ENCODE measurements at places on chromosomes 5 and 9.
A peak's percentile ranks its signal among the peaks of the same experiment; 100 is the strongest.

DNA sequence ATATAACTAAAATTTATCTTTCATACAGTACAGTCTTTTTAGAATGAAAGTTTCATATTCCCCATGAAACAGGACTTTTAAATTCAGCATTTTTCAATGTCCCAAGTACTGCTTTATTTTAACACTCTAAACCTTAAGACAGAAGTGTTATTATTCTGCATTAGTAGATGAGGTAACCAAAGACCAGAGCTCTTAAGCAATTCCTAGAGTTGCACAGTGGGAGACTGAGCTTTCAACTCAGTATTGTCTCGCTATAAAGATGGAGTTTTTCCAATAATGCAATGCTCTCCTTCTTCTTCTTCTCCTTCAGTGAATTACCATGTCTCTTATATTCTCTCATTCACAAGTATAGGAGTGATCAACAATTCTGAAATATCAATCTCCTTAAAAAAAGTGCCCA, 479.7 kb downstream of the CETN3 start:
- DNase-seq = no peak

DNA sequence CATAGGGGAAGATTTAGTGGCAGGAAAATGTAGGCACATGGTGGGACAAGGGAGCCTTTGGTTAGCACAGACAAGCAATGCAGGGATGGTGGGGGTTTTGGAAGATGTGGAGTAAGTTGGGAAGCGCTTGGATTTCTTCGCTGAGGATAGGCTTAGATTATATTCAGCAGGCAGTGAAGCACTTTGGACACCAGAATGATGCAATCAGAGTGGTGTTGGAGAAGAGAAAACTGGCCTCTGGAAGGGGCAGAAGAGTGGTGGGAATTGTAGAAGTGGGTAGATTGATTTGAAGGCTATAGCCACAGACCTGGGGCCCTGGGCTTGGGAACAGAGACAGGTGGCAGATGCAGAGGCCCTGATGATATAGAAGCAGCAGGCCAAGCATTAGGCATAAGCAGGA, 28.3 kb downstream of the SLC25A48 start:
- no peak for DNase-seq

GRCh38 chr9:130039528-130040147, 3.4 kb downstream of the FNBP1 start:
- no peak for DNase-seq

DNA sequence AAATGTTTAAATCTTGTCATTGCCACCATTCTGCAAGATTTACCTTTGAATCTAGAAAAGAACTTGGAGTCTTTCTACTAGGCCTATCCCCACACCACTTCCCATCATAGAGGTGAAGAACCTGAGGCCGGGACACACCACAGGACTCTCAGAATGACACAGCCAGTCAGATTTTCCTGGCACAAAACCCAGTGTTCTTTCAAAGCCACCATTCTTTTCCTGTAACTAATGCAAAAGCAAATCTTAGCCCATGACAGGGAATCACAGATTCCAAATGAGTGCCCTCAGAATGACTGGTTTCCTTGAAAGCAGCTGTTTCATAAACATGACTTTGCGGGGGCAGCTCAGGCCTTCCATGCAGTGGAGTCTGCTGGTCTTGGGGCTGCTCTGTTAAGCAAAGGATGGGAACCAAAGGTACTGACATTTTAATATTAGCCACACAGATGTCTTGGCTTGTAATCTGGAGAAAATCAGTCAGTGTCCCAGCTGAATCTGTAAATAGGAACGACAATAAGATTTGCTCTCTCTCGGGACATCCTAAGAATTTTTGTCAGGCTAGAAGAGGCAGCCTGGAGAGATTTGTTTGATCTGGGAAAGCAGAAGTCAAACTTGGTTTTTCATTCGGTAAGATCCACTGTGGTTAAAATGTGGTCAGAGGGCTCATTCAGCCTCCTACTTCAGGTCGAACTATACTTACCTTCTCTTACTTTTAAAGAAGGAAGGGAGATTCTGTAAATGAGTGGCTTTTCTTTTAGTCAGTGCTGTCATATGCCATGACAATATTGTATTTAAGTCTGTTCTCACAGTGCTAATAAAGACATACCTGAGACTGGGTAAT, 115.1 kb downstream of the PALM2AKAP2 start:
- DNase-seq = no peak

GRCh38 chr5:88964831-88965230, 81.8 kb upstream of the MEF2C start:
- DNase-seq = no peak

- no peak for DNase-seq
Measured at GRCh38 chr5:96219580-96220281, 213.3 kb downstream of the PCSK1 start.

- no peak for DNase-seq
Measured at GRCh38 chr9:75101004-75101588, 12.8 kb downstream of the OSTF1 start.

- DNase-seq = no peak
Measured at GRCh38 chr5:111116550-111116949, 24.4 kb downstream of the WDR36 start.

- peak; percentile 73 for DNase-seq
Measured at GRCh38 chr5:132180134-132180745, 47.4 kb downstream of the P4HA2 start.

- no peak for DNase-seq
Measured at GRCh38 chr5:16090270-16090669, 89.3 kb downstream of the MARCHF11 start.

DNA sequence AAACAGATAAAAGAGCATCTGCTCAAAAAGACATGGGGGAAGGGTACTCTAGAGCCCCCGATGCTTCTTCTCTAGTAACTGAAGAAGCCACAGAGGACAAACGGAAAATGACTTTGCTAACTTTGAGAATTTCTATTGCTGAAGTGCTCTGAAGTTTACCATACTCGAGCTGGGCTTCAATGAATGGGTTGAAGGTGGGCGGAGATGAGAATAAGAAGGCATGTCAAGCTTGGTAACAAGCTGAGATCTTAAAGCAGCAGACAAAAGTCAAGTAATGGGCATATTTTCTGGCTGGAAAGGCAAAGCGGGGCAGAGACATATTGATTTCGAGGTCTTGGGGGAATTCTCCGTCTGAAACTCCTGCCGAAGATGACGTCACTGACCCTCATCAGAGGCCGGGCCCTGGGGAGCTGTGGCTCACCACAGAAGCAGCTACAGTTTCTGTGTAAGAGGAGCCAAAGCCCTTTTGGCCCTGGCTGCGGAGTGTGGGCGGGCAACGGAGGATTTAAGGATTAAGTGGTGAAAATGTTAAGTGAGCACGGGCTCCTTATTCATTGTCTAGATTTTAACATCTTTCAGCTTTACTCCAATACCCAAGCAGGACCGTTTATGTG, 115.8 kb upstream of the SLIT3 start:
- DNase-seq = peak; percentile 21

GRCh38 chr5:165881259-165881658, 2375.8 kb downstream of the MAT2B start:
- DNase-seq = no peak

DNA sequence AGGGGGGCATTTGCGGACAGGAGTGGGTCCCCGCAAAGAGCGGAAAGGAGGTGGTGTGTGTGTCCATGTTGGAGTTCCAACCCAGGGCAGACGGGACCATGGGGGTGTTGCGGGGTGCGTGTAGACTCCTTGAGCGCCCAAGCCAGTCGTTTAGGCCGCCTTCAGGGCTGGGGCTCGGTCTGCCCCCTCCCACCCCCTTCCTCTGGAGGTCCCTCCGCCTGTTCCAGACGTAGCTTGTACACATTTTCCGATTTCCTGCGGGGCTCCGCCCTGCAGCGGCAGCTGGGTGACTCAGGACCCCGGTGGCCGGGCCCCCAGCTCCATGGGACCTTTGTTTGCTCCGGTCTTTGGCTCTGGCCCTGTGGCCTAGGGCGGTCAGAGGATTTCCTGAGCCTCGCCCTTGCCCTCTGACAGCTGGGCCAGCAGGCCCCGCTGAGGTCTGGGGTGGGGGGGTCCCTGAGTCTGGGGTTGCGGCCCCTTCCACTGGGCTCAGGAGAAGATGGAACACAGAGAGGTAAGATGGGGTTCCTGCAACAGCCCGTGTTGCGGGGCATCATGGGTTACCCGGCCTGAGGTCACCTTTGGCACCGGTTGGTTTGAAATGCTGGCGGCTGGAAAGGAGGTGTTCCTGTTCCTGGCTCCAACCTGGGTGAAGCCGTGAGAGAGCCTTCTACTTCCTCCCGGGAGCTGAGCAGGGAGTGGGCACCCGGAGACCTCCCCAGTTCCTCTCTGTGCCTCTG, 1.5 kb downstream of the PKN3 start:
- DNase-seq = no peak

DNA sequence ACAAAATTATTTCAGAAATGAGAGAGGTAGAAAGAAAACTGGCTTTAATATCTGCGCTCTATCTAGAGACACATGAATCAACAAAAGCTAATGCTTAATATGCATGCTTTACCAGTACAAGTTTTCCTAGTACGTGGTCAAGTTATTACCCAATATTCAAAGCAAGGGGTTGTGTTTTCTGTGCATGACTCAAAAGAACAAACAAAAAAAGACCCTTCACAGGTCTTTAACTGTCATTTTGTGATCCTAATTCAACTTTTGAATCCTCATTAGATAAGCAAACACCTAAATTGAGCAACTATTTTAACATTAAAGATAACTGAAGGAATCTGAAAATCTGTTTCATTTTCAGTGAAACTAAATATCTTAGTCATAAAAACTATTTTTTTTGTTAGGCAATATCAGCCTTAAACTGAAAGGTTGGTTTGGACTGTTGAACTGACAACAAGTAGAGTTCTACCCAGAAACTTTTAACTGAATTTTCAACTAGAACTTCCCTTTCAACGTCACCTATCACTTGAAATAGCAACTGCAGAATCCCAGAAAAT, 12.5 kb downstream of the ST8SIA4 start:
- DNase-seq = no peak

- DNase-seq = no peak
Measured at GRCh38 chr9:126337729-126338372, 11.2 kb downstream of the MVB12B start.

DNA sequence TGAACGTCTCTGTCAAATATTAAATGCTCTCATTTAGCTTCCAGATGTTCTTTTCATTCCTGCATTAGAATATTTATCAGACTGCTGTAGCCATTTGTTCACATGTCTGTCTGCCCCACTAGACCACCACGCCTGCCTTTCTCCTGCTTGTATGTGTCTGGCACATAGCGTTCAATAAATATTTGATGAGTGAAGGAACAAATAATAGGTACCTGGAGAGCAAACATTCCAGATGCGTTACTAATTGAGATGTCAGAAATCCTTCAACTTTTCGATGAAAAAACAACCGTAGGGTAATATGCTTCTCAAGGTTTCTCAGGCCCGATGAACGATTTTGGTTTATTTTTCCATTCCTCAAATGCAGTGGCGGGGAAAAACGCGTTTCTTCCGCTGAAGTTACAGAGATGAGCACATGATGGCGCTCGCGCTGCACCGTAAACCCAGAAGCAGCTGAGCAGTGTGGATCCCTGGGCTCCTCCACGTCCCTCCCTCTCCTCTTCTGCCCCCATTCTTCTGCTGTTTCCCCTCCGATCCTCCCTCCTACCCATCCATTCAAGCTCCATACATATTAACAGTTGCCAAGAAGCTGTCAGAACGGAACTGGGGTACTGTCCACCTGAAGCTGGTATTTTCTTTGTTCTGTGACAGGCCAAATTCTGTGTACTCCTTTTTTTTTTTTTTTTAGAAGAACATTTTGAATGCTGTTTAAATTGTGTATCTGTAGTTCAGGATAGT, 245.4 kb downstream of the MPDZ start:
- DNase-seq = peak; percentile 85

DNA sequence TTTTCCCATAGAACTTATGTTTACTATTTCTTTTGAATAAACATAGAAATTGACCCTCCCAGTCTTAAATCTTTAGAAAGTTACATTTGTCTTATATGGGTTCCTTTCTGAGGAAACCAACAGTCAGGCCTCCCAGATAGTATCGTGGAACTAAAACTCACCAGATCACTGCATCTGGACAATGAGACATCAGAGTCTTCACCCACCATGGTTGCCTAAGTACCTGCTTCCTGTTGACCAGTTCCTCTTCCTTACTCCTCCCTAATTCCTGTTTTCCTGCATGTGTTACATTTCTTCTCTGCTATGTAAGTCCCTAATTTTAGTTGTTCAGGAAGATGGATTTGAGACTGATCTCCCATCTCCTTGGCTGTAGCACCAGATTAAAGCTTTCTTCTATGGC, 462.2 kb downstream of the DIRAS2 start:
- no peak for DNase-seq

GRCh38 chr5:139864716-139865483, 69.3 kb downstream of the PSD2 start:
- no peak for DNase-seq
